AG08396 (cell line): ENCODE measurements at places on chromosomes 16 and 17.
A peak's percentile ranks its signal among the peaks of the same experiment; 100 is the strongest.

DNA sequence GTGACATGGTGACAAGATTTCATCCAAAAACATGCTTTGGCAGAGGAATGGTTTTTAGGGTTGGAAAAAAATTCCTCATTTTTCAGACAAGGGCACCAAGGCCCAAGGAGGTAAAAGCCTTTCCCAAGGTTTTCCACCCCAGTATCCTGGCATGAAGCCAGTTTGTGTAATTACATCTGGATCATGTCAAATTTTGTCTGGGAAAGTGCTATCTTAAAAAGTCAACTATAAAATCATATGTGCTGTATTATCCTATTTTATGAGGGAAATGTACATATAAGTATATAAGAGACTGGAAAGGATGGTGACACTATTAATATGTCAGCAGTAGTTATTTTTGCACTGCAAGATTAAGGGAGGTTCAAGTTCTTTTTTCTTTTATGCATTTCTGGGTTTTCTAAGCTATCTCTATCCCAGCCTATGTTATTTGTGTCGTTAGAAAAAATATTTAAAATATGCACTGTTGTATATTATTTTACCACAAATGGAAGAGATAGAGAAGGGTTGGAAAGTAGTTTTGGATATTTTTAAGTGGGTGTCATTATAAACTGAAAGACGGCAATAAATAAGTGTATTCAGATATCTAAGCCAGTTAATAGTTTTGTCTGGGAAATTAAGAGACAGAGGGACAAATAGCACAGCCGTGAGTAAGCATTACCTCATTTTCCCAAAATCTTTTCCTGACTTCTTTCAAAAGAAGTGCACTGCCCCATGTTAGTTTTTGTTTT, 13.5 kb upstream of the FBXO47 start:
- DNase-seq = no peak

DNA sequence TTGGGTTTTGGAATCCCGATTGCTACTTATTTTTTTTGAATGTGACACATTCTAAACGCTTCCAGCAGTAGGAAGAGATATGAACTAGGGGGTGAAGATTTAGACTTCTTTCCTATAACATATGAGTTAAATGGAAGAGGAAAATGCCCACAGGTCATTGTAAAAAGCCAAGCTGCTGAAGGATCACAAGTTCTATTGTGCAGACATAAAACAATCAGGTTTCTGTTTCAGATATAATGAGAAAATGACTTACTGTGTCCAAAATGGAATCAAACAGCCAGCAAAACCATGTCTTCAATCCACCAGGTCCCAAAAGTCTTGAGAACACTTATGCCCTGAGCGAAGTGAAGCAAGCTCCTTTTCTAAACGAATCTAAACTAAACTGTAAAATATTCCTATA, 157.0 kb upstream of the SOX9 start:
- no peak for DNase-seq

GRCh38 chr16:13883881-13884280, 36.1 kb upstream of the ERCC4 start:
- DNase-seq = no peak

GRCh38 chr17:11557727-11558452, 40.4 kb upstream of the DNAH9 start:
- no peak for DNase-seq

DNA sequence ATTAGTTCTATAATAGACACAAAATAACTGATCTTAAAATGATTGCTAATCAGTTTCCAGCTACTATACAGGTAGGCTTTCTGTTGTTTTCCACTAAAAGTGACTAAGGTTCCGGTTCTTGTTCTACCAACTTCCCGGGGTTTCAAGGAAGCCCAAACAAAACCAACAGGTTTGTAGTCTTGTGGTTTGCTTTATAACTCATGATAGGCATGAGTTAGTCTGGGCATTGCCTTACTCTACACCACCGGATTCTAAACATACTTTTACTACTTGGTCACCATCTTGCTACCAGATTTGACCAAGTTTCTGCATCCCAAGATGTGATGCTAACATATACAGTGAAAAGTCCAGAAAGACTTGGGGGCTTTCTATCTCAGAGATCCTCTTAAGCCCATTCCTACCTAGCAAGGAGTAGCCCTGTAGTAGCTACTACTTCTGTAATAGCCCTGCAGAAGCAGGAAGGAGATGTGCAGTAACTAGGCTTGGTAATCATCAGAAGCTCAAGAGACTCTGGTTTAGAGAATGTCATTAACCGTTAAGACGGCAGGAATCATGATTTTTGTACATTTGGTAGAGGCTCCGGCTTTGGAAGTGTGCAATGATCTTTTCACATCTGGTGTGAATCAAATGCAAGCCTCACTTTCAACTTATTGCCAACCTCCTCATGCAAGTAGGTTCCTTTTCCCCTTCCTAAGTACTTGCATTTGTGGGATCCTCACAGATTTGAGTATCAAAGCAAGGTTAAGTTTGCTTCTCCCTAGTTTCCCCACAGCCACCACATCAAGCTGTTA, 1.6 kb downstream of the FAM117A start:
- no peak for DNase-seq

GRCh38 chr17:73090396-73091202, 1.9 kb downstream of the SLC39A11 start:
- DNase-seq = no peak

GRCh38 chr16:56998352-56998751, 9.0 kb downstream of the NLRC5 start:
- DNase-seq = no peak

DNA sequence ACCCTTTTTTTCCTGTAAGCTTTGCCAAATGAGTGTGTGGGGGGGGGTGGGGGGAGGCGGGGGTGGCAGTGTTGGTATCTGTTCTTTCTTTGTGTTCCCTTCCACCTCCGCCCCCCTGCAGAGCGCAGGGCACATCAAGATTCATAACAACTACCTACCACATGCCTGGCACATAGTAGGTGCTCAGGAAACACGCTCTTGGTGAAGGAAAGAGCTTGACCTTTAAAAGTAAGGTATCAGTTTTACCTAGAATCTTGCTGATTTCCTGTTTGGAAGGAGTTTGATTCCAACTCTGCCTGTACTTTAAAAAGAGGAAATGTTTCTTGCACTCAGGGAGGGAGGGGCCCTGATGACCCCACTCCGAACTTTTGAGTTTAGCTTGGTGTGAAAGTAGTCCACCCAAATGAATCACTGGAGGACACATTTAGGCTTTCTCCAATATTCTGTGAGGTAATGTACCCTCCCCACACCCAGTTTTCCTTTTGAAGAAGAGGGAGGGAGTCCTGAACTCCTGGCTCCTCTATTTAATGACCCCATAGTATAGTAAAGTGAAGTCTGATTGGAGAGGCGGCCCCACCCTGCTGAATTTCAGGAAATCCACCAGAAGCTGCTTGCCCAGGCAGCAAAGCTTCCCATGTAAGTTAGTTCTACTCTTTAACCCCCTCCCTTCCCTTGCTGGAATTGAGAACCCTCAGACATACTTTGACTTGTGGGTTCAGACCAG, 560 bp upstream of the FAM20A start:
- DNase-seq = no peak

DNA sequence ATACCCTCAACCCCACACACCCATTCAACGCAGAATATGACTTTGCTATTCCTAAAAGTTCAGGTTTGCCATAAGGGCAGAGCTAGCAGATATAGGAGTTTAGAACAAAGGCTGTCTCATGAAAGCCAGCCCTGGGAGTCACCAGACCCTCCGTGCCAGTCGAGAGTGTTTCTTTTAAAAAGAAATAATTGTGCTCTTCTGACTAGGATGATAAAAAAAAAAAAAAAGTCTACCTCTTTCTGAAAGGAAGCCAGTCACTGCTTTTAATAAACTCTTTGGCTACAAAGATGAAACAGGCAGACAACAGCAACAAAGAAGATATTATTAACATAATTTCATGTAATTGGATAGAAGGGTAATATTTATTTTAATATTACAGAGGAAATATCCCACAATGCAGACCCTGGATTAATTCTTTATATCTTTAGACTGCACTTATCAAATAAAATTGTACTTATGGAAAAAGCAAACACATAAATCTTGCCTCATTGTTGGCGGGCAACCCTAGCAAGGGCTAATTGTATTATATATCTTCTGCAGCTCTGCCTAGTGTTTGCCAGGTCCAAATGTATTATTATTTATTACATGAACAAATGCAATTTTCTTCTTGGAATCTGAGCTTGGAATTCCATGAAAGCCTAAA, 277.5 kb upstream of the DYNLRB2 start:
- DNase-seq = no peak

- DNase-seq = no peak
Measured at GRCh38 chr17:62787366-62787765, 20.7 kb downstream of the MARCHF10 start.

DNA sequence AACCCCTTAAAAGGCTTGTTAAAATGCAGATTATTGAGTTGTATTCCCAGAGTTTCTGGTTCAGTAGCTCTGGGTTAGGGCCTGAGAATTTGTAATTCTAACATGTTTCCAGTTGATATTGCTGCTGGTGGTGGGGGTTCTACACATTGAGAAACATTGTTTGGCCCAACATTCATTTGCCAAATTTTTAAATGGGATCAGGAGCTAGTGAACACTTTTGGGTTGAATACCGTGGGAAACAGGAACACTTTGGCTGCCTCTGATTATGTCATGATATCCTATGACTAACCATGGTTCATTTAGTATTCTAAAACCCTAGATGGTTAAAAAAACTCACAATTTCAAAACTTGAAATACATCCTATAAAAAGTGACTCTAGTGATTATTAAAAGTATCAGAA, 89.3 kb downstream of the RPGRIP1L start:
- DNase-seq = no peak

GRCh38 chr16:57617604-57618111, 10.8 kb upstream of the ADGRG1 start:
- no peak for DNase-seq

DNA sequence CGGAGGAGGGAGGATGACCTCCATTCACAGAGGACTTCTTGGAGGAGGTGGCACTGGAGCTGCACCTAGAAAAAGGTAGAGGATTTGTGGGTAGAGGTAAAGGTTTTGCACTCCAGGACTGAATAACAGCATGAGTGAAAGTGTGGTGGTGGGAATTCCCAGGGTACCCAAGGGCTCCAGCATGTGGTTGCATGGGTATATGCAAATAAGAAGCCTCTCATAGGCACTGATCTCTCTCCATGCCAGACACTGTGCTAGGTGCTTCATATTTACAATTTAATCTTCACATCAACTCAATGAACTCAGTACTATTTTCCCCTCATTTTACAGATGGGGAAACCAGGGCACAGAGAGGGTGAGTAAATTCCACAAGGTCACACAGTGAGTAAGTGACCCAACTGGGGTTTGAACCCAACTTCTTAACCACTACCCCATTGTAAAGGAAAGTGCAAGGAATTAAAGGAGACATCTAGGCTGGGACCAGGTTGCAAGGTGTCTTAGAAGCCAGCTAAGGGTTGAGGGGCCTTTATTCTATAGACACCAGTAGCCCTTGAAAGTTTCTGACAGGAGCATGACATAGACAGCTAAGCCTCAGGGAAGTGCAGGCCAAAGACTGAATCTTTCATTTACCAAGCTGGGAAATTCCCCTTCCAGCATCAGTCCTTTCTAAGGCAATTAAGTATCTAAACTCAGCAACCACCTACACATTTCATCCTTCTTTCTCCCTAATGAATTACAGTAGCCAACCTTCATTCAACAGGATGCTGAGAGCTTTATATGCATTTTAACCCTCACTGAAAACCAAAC, 21.3 kb downstream of the SCNN1B start:
- DNase-seq = no peak

GRCh38 chr17:51770027-51770759, 388.3 kb downstream of the CA10 start:
- DNase-seq = no peak

DNA sequence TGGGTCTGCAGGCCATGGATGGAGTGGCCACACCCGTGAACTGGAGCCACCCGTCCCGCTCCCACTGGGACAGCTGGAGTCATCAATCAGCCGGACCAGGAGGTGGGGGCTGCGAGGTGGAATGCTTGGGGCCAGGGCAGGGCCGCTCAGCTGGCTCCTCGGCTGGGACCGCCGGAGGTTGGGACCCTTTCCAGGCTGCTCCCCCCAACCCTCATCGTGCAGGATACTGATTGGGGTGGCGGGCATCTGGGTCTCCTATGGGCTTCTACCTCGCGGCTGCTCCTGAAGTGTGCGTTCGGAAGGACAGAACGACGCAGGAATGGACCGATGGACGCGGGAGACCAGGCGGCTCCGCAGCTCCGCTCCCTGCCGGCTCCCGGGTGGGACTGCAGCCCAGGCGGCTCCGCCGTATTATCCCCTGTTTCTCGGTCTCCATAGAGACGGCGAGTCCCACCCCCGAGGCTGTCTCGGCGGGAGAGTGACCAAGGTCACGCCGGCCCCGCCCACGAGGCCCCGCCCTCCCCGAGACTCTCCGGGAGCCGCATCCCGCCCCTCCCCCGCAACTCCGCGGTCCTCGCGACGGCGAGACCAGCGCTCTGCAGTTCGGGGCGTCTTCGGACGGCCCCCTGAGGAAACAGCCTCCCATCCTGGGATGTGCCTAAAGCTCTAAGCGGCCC, at the start of gene TPPP3:
Gene TPPP3 (minus strand): TSS at position 388 of the 677 bp plus-strand sequence. CDS start 2,387 bp downstream, outside the sequence.
- DNase-seq = peak; percentile 95

- no peak for DNase-seq
Measured at GRCh38 chr16:75004460-75004859, 5.6 kb downstream of the ZNRF1 start.

DNA sequence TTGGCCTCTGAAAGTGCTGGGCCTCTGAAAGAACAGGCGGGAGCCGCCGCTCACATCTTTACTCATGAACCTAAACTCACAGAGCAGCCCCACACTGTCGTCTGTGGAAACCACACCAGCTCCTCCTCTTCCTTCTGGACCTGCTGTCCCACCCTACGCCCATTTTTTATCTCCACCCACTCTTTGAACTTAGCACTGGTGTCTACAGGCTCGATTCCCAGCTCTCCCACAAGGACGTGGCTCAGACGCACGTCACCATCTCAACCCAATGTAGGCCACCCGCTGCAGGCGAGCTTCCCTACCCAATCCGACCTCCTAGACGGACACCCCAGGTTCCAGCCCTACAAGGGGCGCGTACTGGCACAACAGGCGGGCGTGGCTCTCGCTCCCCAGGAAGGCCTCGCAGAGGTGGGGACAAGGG, 62.2 kb downstream of the NXN start:
- no peak for DNase-seq

DNA sequence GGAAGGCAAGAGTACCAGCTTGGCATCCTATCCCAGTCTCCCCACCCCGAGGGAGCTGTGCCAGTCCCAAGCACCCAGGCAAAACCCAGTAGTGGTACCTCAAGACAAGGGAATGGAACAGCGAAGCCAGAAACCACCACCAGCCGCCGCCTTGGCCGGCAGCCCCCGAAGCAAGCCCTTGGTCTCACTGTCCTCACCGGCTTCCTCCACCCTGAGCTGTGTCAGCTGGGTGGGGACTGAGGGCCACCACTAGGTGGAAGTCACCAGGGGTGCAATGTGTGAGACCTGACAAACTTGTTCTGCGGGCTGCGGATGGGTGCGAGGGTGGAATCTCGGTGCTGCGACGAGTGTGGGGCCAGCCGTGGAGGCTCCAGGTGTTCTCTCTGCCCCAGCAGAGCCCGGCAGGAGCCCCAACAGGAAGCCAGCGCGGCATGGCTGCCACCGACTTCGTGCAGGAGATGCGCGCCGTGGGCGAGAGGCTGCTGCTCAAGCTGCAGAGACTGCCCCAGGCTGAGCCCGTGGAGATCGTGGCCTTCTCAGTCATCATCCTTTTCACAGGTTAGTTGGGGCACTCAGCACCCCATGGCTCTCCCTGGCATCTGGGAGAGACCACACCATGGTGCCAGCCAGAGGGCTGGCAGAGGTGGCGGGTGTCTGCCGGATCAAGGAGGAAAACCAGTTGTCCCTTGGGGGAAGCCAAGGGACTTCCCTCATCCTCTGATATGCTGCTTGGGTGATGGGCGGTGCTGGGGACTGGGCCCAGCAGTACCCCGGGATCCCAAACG, 6.7 kb downstream of the SMIM5 start:
- DNase-seq = no peak

GRCh38 chr17:30290077-30290476, 1.7 kb downstream of the BLMH start:
- no peak for DNase-seq
